ENCODE measurements at places on chromosomes 4 and X.

DNA sequence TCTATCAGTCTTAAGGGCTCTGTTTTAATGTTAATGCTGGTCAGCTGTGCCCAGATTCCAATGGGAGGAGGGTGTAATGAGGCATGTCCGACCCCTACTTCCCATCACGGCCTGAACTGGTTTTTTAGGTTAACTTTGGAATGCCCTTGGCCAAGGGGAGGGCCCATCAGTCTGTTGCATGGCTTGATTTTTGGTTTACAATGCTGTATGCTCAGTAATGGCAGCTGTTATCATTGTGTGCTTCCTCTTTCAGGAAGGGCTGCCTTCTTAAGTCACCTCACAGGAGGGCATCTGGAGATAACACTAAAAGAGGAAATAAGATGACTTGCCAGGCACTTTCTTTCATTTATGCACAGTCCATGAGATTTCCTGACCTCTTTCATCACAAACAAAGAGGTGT is 36.3 kb downstream of the ATXN3L start:
- no peak for DNase-seq

- no peak for DNase-seq
These were observed 181.8 kb downstream of the PTTG2 start for GRCh38 chr4:38141808-38142500.

DNA sequence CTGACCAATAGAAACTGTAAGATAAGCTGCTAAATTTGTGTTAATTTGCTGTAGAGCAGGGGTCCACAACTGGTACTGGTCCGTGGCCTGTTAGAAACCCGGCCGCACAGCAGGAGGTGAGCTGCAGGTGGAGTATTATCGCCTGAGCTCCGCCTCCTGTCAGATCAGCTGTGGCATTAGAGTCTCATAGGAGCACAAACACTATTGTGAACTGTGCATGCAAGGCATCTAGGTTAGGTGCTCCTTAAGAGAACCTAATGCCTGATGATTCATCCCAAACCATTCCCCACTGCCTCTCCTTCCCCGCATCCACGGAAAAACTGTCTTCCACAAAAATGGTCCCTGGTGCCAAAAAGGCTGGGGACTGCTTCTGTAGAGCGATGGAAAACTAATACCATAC is 19.7 kb downstream of the FBXW7 start:
- no peak for DNase-seq

- no peak for DNase-seq
These were observed 4.3 kb upstream of the RAPGEF2 start for GRCh38 chr4:159098482-159099127.

- DNase-seq = no peak
These were observed 24.8 kb downstream of the PDGFC start for GRCh38 chr4:156946516-156947424.

- no peak for DNase-seq
These were observed 39.0 kb downstream of the IL15 start for GRCh38 chr4:141675384-141675783.

GRCh38 chrX:37754516-37754915 is 25.3 kb upstream of the CYBB start:
- DNase-seq = no peak

- no peak for DNase-seq
These were observed 265.0 kb upstream of the NWD2 start for GRCh38 chr4:36979533-36979932.

DNA sequence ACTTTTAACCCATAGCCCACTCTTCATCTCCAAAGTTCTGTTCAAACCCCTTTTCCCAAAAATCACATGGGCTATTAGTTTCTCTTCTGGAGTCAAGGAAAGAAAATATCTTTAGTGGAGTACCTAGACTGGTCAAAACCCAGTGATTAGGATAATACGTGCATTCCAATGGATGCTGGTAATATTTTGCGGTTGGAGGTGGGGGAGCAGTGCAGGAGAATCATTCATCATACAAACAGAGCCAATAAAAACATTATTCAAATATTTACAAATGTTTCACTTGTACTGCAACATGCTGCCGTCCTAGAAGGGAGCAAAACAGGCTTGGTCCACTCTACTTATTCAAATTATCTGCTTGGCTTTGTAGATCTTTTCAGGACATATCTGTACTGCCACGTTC is 57.2 kb upstream of the RAB9B start:
- DNase-seq = no peak

DNA sequence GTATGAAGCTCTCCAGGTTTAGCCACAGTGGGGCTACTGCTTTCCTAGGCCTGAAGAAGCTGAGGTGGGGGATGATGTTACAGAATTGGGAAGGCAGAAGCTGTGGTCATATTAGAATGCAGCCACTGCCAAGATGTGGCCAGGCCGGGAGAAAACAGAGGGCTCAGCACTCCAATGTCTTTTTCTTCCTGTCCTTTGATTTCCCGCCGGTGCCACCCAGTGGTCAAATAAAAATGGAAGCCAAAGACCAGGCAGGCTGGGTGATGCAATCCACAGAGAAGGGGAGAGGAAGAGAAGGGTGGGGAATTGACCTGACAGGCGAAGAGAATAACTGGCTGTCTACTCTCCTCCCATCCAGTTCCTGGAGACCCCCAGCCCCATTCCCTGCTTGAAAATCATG is 94.9 kb upstream of the SHISA3 start:
- no peak for DNase-seq

DNA sequence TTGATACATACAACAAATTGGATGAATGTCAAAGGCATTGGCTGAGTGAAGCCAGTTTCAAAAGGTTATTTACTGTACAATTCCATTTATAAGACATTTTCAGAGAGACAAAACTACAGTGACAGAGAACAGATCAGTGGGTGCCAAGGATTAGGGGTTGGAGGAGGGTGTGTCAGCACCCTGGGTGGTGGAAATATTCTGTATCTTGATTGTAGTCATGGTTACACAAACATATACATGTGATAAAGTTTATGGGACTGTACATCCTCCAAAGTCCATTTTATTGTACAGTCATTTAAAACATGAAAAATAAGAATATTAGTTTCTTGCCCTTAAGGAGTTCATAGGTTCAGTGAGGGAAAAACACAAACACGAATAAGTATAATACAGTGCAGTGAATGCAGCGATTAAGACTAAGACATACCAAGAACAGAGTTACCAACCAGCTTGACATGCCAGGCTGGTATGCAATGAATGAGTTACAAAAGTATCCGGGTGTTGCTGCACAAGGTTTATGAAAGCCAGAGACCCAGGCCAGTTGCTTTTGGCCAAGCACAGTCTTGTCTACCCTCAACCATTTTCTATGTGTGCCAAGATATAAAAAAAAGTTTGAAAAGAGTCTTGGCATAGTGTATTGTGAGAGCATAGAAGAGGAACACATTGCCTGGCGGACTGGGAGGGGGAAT is 123.6 kb downstream of the MSL3 start:
- DNase-seq = no peak

DNA sequence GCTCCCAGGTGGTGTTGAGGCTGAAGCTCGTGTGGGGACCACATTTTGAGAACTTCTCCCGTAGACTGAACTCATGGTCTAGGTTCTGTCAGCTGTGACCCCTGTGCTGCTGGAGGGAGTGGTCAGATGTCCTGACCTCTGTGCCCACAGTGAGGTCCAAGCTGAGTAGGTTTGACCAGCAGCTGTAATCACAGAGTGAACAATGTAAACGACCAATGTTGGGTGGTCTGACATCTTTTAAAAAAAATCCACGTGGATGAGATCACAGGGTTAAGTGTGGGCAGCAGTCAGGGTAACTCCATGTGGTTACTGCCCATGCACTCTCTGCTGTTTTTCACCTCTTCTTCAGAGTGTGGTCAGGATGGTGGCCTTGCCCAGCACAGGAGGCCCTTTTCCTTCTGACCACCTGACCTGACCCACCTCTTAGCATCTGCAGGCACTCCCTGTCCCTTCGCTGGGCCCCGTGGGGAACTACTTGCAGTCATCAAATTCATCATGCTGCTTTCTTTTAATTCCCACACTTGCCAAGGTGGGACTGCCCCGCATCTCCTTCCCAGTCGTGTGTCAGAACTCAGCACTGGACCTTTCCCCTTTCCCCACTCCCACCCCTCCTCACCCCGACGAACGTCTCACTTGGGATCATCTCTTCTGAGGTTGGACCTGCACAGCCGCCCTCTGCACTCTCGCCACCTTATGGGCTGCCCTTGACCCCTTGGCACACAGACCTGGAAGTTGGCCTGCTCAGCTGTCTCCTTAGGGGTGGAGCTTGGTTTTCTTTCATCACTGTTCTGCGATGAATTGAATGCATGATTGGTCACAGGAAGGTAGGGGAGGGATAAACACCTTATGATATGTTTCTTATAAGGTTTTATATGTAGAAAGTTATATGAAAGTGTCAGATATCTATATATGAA is 120.1 kb downstream of the PTTG2 start:
- DNase-seq = no peak

GRCh38 chrX:119130911-119131310 is 3.3 kb upstream of the KIAA1210 start:
- DNase-seq = no peak

- DNase-seq = no peak
These were observed 176.6 kb downstream of the PALLD start for GRCh38 chr4:168673476-168673875.

DNA sequence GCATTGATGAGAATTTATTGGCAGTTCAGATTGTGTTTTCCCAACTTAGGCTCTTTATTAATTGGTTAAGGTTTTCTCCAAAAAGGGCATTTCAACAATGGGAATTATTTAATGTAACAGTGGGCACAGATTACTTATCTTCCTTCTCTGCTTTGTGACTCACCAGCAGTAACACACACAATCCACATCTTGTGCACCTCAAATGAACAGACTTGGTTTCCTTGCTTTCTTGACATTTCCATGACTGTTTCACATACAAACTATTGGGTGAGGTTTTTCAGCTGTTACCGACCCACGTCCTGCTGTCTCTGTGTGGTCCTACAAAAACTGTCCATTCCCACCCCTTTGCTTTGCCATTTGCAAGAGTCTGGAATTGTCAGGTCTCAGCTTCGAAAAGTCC is 38.1 kb downstream of the CCNI start:
- DNase-seq = no peak

DNA sequence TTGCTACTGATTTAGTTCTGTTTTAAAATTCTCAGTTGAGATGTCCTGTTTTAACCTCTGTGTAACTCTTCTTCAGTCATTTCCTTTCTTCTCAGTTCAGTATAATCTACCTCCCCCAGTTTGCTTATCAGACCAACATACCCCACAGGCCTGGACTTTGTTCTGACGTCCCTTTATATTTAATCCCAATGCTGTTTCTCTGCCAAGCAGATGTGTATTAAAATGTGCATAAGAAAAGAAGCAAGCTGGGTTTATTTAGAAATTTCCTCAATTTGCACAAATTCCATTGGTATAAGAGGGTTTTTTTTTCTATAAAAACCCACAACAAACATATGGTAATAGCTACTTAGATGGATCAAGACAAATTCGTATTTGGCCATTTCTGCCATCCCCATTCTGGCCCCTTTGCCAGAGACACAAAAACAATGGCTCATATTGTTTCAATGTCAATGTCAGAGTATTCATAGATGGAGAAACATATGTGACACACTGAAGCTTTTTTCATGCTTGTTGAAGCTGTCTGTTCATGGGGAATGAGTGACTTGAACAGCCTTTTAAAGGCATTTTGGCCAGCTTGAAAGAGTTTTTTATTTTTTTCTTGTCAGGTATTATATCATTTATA is 24.5 kb downstream of the HCCS start:
- DNase-seq = no peak

DNA sequence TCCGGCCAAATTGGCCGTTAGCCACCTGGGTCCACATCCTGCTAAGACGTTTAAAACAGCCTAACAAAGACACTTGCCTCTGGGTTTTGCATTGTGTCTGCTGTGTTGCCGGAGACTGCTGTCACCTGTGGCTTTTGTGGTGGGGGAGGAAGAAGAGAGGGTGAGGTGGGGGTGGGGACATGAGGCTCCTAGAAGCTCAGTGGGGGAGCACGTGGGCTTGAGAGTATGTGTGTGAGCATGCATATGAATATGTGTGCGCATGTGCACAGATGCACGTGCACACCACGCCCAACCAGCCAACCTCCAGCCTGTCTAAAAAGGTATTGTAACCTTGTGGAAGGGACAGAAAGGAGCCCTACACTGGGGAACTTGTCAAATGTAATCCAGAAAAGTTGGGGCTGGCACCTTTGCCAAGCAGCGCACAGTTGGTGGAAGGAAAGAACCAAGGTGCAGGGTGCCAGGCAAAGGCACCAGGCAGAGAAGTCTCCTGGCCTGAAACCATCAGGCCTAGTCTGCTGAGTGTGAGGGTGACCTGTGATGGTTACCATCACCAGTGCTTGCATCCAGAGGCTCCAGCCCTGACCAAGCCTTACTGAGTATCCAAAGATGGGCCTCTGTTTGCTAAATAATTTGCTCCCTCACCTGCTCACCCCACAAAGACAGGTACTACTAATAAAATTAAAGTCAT is 10.1 kb upstream of the SASH3 start:
- peak; percentile 59 for DNase-seq

DNA sequence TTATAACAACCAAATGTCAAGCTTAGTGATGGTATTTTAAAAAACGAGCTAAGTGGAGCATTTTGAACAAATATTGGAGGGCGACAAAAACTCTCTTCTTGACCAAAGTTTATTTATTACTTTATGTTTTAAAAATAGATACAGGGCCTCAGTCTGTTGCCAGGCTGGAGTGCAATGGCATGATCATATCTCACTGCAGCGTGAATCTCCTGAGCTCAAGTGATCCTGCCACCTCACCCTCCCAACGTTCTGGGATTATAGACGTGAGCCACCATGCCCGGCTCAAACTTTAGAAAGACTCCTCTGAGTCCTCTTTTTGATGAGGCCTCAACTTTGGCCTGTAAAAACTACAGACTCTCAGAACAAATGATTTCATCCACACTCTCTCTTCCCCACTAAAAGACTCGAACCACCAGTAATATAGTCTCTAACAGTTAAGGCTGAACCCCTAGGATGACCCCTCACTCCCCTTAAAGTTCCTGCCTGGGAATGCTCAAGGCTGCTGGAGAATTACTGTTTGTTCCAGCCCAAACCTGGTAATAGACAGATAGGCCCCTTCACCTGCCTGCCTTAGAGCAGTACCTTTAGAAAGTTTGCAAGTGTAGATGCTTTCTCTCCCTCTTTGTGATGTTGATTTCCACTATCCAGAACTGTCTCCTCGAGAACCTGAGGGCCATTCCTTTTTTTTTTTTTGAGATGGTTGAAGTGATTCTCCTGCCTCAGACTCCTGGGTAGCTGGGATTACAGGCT is 55.3 kb upstream of the HPSE start:
- DNase-seq = no peak

GRCh38 chr4:7032596-7032995 is 10.6 kb upstream of the TADA2B start:
- DNase-seq = no peak

- no peak for DNase-seq
These were observed 104.6 kb downstream of the DMD start for GRCh38 chrX:33106737-33107136.

DNA sequence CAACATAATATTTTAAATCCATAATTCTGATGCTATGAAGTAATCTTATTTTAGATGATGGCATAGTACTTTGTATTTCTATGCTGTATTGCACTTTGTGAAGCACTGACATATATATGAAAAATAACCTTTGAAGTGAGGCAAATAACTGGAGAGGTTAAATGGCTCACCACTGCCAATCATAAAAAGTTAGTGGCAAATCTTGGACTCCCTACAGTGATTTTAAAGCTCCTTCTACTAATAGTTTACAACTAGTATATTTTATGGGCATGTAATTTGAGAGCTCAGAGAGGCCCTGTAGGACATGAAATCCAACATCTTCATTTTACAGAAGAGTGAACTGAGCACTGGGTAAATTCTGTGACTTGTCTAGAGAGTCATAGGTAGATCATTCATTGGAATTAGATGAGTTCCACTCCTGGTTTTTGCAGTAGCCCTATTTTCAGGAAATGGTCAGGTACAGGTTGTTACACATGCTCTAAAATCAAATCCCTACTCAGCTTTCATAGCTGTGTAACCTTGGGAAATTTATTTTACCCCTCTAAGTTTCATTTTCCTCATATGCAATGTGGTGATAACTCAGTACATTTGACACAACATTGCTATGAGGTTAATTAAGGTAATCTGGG is 804 bp upstream of the GC start:
- no peak for DNase-seq
